ENCODE measurements at places on chromosomes 1 and 21. TPM values are rescaled to one million over a fixed set of nuclear protein-coding genes. Genes with fewer than 3 reads are reported as not detected.

DNA sequence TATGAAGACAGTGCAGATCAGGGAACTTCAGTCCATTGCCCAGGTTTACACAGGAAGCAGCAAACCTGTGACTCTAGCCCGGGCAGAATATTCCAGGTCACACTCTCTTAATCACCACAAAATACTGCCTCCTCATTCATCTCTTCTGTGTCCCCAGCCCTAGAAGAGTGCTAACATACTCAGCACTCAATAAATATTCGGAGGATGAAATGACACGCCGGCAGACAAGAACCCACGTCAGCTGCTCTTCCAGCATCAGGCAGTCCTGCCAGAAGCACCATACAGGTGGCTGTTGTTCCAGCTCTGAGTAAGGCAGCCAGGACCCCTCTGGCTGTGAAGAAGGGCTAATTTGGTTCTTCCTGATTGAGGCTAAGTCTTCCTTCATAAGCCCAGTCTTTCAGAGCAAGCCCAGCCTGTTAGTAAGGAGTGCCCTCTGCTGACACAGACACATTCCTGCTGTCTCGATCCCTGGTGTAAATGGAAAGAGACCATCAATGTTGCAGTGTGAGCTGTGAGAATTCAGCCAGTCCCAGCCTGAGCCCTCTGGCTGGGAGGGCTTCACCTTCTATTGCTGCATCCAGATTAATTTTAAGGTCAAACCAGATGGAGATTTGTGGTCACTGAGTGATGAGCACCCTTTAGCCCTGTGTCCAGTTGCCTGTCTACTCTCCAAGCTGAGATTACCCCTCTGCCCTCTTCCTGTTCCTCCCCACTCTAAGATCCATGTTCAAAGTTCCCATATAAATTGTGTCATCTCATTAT is 45.0 kb upstream of the KIRREL1 start:
- no peak for DNase-seq

DNA sequence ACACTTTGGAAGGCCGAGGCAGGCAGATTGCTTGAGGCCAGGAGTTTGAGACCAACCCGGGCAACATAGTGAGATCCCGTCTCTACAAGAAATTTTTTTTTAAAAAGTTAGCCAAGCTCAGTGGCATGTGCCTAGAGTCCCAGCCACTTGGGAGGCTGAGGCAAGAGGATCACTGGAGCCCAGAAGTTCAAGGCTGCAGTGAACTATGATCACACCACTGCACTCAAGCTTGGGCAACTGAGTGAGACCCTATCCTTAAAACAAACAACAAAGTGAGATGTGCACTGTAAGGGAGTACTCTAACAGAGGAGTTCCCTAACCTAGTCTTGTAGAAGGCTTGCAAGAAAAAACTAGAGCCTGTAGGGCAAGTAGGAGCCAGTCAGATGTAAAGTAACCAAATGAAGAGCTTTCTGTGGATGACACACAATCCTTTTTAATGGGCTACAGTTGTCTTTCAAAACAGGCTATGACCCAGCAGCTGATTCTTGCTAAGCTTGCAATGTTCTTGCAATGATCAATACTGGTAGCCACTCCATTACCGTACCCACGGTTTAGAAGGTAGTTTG is 38.0 kb upstream of the SRP9 start:
- DNase-seq = no peak

GRCh38 chr1:233421293-233421692 is 93.8 kb downstream of the MAP3K21 start:
- no peak for DNase-seq

DNA sequence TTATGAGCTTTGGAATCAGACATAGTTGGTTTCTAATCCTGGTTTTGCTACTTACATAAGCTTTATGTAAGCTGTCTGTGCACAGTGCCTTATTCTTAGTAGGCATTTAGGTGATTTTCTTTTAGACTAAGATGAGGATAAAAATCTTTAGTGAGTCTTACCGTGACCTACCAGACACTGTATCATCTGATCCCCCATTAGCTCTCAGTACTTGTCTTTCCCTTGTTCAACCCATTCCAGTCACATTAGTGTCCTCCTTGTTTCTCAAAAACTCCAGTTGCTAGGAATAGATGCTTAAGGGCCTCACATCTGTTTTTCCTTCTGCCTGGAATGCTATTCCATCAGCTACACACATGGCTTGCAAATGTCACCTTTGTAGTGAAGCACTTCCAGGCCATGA is 18.8 kb downstream of the PPP1R12B start:
- no peak for DNase-seq

- no peak for DNase-seq
Measured at GRCh38 chr1:87402241-87403002, 73.7 kb downstream of the LMO4 start.

DNA sequence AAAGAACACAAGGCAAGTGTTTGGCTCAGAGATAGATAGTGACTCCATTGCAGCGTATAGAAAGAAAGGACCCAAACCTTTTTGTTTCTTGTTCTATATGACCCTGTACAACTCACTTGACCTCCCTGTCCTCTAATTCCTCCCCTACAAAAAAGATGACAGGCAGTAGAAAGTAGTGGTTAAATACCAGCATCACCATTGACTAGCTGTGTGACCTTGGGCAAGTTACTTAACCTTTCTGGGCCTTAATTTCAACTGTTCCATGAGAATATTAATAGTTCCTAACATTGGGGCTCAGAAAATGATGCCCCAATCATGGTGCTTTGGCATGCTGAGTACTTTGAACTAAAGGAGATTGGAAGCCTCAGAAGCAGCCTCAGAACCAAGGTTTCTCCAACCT is 46.7 kb upstream of the MAN1A2 start:
- no peak for DNase-seq

- no peak for DNase-seq
Measured at GRCh38 chr1:108077991-108078390, 113.0 kb upstream of the VAV3 start.

- no peak for DNase-seq
Measured at GRCh38 chr1:238141353-238141752, 250.6 kb upstream of the ZP4 start.

GRCh38 chr1:183881387-183882131 is 76.6 kb downstream of the RGL1 start:
- peak; percentile 30 for DNase-seq

- no peak for DNase-seq
Measured at GRCh38 chr1:117812869-117813511, 116.4 kb downstream of the GDAP2 start.

GRCh38 chr1:158366783-158367182 is 13.1 kb downstream of the CD1E start:
- DNase-seq = no peak

DNA sequence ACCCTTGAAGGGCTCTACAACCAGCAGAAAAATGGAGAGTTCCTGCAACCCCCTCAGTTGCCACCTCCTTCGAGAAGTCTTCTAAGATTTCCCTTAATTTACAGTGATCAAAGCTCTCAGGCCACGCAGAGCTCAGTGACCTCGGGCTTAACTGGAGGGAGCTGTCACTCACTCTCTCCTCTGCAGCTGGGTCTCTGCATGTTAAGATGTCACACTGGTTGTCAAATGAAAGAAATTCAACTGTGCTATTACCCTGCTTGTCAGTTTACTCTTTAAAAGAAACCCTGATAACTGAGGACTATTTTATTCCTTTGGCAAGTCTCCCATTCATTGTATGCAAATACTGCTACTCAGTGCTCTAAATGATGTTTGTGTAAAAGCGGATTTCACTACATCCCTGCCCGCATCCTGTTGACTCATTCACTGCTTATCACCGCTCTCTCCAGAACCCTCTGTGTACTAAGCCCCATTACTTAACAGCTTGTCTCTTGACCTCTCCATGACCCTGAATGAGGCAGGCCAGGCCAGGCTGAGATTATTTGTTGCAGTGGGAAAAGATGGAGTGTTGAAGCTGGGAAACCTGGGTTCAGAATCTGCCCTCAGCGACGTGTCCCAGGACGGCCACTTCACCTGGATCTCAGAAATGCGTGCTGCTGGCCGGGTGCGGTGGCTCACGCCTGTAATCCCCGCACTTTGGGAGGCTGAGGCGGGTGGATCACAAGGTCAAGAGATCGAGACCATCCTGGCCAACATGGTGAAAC is 13.7 kb downstream of the DHRS3 start:
- no peak for DNase-seq

DNA sequence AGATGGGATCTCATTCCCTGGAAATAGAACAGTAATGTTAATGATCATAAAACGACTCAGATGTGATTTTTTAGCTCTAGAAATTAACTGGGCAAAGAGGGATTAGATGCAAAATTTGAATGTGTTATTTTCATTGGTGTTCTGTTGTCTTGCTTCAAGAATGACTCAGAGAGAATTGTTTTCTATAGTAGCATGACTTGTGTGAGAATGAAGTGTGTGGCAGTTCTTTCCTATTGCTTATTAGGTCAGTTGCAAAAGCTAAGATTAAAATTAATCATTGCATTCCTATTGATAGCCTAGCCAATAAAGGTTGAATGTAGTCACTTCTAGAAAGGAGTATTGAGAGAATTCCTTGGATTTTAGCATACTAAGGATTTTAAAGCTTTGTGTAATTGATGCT is 22.9 kb downstream of the SPEN start:
- DNase-seq = no peak

The RGS8 gene
- total RNA-seq = not detected

The LDLRAD1 gene
- not detected for total RNA-seq

The CD34 gene
- total RNA-seq = 18.7 TPM

The PTAFR gene
- total RNA-seq = 1.4 TPM

The RNF186 gene
- total RNA-seq = not detected

The LCE1F gene
- total RNA-seq = not detected

Measured in psoas muscle (tissue), 8 donors.